Stimulated activated naive B cell treated with anti-CD40 and anti-IgM and Interleukin-4, amounts not matched to agents 10 μg/mL and 1 μg/mL and 100 μg/mL, for 72 hours (primary cell): ENCODE measurements at places on chromosomes 2 and 18.

DNA sequence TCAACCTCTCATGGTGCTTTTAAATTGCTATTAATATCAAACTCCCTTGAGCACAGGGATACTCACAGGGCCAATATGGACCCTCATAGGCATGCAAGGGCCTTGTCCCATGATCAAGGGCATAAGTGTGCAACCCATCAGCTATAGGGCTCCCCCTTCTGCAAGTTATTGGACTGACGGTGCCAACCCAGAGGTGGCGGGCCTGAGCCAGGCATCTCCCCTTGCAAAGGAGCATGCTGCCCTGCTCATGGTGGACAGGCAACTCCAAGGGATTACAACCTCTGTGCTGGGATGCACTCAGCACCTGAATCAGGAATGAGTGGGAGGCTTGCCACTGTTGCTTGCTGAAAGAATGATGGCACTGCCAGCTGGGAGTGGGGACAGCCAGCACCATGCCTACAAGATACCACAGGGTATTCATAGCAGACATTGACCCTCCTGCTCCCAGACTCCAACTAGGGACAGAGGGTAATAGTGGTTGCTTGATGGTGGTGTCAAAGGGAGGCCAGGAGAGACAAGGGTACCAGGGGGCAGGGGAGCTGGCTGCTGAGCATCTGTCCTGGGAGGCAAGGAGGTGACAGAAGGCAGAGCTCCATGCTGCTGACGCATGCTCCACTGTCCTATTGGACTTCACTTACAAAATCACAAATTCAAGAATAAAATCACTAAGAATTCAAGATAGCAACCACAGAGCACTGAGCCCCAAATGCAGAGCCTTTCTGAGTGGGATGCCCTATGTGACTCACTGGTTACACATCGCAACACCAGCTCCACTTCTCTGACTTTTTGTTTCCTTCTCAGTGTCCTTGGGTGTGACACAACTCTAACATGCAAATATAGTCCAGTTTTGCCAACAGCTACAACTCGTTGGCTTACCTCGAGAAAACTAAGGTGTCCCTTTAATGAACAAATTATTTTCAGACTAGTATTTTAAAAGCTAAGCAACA lies 157.1 kb upstream of the CCDC150 start:
- H3K27me3 ChIP-seq, result peaks cover 24% of the 10 kb centered on the region
- H3K36me3 ChIP-seq, result no peaks in the 10 kb centered on the region
- no peak overlapping the region for H3K27ac ChIP-seq
- no peaks in the 10 kb centered on the region for H3K4me1 ChIP-seq
- no peak overlapping the region for H3K4me3 ChIP-seq
- DNase-seq, result no peak

GRCh38 chr2:238389988-238390589 lies 36.6 kb upstream of the ASB1 start:
- H3K27ac ChIP-seq, result no peak overlapping the region
- H3K4me3 ChIP-seq, result no peak overlapping the region
- H3K4me1 ChIP-seq, result no peaks in the 10 kb centered on the region
- DNase-seq, result no peak
- H3K27me3 ChIP-seq, result no peaks in the 10 kb centered on the region

- DNase-seq, result no peak
- no peaks in the 10 kb centered on the region for H3K27me3 ChIP-seq
- H3K4me1 ChIP-seq, result peaks cover 21% of the 10 kb centered on the region
- H3K27ac ChIP-seq, result no peak overlapping the region
Measured at GRCh38 chr2:144079803-144080202, 440.1 kb downstream of the ZEB2 start.

GRCh38 chr2:140648393-140648792 lies 1482.4 kb downstream of the LRP1B start:
- DNase-seq, result no peak
- no peaks in the 10 kb centered on the region for H3K4me1 ChIP-seq
- H3K27me3 ChIP-seq, result no peaks in the 10 kb centered on the region
- H3K36me3 ChIP-seq, result no peaks in the 10 kb centered on the region

GRCh38 chr2:207202645-207203044 lies 36.9 kb upstream of the KLF7 start:
- no peaks in the 10 kb centered on the region for H3K36me3 ChIP-seq
- no peak overlapping the region for H3K27ac ChIP-seq
- H3K27me3 ChIP-seq, result peaks cover 6% of the 10 kb centered on the region
- H3K4me3 ChIP-seq, result no peak overlapping the region
- DNase-seq, result no peak
- H3K4me1 ChIP-seq, result no peaks in the 10 kb centered on the region

DNA sequence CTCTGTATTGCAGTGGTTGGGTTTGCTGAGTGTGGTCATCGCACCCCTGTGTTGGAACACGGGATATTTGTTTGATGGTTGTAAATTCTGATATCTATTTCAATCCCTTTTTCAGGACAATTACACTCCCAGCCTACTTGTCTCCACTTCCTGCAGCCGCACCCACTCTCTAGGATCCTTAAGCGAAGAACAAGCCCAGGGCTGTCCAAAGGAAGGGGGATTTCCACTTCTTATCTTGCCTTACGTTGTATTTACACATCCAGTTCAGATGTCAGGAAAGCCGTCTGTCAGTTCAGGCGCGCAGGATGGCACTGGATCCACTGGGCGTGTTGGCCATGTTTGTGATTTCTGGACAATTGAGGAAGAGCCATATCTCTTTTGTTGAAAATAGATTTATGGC lies 834.5 kb upstream of the SALL3 start:
- H3K4me1 ChIP-seq, result no peaks in the 10 kb centered on the region
- DNase-seq, result no peak
- no peaks in the 10 kb centered on the region for H3K36me3 ChIP-seq
- peaks cover 3% of the 10 kb centered on the region for H3K27me3 ChIP-seq
- no peak overlapping the region for H3K4me3 ChIP-seq
- H3K27ac ChIP-seq, result no peak overlapping the region

DNA sequence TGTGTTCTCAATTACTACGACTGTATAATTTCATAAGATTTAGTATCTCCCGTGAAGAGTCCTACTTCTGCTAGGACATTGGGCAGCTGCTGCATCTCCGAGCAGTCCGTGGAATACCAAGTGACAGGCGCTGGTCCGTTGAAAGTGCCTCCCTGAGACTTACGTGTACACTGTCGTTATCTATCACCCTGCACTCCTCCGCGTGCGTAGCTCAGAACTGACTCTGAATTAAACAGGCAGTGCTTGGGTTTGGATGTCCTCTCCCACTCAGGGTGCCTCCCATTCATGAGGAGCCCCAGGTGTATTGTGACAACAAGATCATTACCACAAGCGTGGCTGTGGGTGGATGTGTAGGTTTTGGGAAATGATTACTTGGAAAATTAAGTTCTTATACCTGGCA lies 148.4 kb downstream of the SH3RF3 start:
- H3K27me3 ChIP-seq, result no peaks in the 10 kb centered on the region
- H3K4me3 ChIP-seq, result no peak overlapping the region
- H3K4me1 ChIP-seq, result peaks cover 6% of the 10 kb centered on the region
- H3K36me3 ChIP-seq, result no peaks in the 10 kb centered on the region
- DNase-seq, result no peak
- no peak overlapping the region for H3K27ac ChIP-seq
